ENCODE measurements at places on chromosomes 4 and X. TPM values are rescaled to one million over a fixed set of nuclear protein-coding genes. Genes with fewer than 3 reads are reported as not detected.

Gene SSX3
- total RNA-seq = not detected

Gene MSL3
- 38.8 TPM for total RNA-seq

Gene P2RY4
- 0.26 TPM for total RNA-seq

GRCh38 chr4:45349859-45350258 lies 623.5 kb upstream of the GNPDA2 start:
- H3K36me3 ChIP-seq = no peaks in the 10 kb centered on the region
- no peak overlapping the region for H3K27ac ChIP-seq
- DNase-seq = no peak
- H3K4me1 ChIP-seq = no peaks in the 10 kb centered on the region
- no peaks in the 10 kb centered on the region for H3K27me3 ChIP-seq
